ENCODE measurements at places on chromosomes 3 and 15.

DNA sequence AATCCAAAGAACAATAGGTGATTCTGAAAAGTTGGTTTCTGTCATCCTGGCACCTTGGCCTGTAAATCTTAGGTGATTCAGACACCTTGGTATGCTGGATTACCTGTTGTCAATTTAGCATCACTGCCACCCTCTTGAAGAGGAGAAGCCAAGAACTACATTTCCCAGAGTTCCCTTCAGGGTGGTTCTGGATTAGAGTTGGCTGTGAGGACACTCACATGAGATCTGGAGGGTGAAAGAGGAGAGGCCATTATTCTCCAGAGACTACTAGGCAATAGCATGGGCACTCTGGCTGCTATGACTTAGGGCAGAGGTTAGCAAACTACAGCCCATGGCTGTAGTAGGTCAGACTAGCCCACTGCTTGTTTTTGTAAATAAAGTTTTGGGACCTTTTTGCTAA lies 41.7 kb upstream of the CORO2B start:
- DNase-seq = no peak

DNA sequence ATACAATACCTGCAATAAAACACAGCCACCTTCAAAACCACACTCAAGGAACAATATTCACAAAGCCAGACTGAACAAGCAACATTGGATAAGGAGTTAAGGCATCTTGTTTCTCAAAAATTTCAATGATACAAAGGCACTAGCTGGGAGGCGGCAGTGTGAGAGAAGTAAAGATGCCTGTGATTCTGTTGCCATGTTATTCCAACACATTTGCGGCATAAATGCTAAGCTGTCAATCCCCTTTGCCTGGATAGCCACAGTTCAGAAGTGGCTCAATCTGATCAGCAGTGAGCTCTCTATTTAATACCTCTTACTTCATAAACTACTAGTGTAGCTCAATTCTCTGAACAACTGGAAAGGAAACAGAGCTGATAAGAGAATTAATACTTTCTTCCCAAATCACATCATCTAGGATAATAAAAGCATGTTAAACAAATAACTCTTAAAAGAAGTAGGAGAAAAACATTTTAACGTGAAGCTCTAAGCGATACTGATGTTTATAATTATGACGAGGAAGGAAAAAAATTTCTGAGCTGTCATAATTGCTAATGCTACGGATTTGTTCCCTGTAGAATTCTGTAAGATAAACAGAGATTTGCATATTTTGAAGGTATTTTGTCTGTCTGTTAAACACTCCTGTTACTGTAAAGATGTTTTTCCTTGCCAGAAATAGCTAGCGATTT lies 358.4 kb downstream of the FOXP1 start:
- DNase-seq = no peak

GRCh38 chr3:132268956-132269355 lies 48.3 kb upstream of the ACP3 start:
- DNase-seq = no peak

DNA sequence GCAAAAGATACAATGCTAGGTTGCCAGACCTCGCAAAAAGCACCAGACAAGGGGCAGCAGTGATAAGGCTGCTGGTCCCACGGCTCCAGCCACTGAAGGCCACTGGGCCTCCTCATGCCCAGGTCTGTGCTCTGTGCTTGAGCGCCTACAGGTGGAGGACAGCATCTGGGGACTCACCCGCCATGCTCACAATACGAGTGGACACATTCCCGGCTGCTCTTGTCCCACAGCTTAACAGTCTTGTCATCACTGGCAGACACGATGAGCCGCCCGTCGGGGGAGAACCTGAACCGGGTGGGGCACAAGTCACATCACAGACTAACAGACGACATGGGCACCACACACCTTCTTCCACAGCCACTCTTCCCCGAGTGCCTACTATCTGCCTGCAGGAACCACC lies 7.4 kb downstream of the POC1A start:
- DNase-seq = no peak

DNA sequence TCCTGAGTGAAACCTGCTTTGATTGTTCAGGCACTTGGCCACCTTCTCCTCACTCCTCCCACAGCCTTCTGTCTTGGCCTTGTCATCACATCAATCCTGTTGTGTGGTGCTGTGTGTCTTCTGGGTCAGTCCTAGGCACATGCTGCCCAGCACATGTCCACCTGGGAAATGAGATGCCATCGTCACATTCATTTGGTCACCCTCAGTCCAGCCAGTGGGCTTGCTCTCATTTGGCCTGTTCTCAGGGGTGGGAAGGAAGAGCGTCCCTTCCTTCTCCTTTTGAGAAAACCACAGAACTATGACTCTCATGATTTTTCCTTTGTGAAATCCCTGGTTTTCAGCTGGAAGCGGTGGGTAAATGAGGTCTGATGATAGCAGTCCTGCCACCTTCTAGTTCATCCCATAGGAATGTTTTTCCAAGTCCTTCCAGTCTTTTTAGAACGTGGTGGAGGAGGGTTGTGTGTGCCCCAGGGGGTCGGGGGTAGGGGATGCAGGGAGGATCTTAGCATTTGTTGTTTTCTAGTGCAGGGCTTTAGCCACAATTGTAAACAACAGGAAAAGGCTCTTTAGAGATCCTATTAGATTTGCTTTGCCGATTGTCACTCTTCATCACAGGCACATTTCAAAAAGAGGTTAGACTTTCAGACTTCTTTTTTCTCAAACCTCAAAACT lies 8.4 kb upstream of the PLA1A start:
- no peak for DNase-seq

DNA sequence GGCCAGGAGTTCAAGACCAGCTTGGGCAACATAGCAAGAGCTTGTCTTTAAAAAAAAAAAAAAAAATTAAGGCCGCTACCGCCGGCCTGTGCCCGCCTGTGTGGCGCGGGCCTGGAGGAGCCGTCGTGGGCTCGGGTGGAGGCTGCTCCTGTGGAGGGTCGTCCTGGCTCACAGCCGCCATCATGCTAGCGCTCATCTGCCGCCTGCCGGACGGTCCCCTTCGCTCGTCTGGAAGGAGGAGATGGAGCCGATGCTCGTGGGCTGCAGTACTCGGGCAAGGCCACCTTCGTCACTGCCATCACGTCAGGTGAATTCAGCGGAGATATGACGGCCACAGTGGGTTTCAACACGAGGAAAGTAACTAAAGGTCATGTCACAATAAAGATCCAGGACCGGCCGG lies 37.4 kb downstream of the TFRC start:
- DNase-seq = no peak

DNA sequence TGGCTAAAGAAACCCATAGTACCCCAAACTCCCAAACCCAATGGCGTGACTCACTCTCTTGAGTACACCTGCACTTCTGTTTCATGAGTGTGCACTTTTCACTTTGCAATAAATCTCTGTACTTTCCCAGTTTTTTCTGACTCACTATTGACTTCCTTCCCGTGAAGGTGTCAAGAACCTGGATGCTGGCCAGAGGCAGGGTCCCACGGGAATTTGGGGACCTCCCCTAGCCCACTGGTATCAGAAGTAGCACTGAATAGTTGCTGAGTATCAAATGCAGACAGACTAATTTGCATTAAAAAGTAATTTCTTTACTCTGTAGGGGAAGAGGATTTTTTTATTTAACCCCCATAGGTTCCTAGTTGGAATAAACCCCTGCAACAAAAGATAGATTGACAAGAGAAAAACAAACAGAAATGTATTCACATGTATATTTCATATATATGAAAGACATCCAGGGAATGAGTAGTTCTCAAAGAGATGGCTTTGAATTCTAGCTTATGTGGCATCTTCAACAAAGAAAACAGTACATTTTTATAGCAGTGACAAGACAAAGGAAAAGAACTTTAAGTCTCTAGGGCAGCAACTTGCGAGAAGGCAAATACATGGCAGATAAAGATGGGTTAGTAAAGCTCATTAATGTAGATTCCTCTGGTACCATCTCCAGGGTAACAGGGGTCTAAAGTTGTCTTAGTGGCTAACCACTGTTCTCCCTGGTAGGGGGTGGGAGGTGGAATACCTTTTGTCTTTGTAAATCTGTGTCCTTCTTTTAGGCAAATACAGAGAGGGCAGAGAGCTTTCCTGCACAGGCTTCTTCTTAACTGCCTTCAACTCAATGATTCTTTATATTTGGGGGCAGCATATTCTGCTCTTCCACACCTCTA lies 385.5 kb upstream of the PDZRN3 start:
- DNase-seq = no peak

DNA sequence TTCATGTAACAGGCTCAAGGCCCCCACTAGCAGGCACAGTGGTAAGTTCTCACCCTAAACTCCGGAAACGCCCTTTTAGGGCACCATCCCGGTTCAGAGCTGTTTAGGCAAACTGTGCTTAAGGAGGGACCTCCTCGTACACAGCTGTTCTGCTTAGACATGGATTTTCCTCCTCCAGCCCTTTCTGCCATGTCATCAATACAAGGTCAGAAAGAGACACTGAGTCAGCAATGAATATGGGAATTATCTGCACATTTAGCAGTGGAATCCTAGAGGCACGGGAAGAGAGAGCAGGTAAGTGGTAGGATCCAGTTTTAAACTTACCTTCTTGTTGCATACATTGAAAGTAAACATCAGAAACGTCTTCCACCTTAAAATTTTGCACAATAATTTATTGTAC lies 107.3 kb downstream of the KCNAB1 start:
- no peak for DNase-seq

Measured in HS-27A (cell line).